ENCODE measurements at places on chromosomes 6 and 20.

DNA sequence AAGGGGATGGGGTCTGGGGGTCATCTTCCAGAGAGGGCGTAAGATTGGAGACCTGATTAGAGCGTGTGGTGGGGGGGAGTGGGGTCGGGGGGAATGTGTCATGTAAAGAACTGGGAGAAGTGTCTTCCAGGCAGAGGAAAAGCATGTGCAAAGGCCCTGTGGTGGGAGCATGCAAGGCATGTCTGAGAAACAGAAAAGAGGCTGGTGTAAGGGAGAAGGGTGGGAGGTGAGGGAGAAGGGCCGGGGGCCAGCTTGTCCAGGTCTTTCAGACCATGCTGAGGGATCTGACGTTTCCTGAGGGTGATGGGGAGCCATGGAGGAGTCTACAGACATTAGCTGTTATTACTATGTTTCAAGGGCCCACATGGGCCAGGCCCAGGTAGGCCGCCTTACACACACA is 30.4 kb upstream of the FKBP1A start:
- no peak for DNase-seq

- peak; percentile 72 for DNase-seq
Observed at GRCh38 chr6:41936073-41936837, 5.4 kb downstream of the CCND3 start.

- DNase-seq: no peak
Observed at GRCh38 chr6:34958734-34959133, 69.7 kb downstream of the ANKS1A start.

DNA sequence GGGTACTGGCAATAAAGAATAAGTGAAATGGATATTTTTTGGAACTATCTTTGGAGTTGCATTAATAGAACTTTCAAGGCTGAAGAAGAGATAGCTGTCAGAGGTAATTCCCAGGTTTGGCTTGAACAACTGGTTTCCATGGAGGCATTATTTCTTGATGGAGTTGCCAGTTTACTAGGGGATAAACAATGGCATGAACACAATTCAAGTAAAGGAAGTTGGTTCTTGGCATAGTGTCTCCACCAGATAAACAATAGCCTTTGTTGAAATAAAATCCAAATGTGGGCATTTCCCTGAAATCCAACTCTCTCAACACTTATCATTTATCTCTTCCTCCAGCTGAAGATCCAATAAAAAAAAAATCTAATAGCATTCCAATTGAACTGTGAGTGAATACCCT is 454.9 kb downstream of the C6orf118 start:
- DNase-seq: no peak

DNA sequence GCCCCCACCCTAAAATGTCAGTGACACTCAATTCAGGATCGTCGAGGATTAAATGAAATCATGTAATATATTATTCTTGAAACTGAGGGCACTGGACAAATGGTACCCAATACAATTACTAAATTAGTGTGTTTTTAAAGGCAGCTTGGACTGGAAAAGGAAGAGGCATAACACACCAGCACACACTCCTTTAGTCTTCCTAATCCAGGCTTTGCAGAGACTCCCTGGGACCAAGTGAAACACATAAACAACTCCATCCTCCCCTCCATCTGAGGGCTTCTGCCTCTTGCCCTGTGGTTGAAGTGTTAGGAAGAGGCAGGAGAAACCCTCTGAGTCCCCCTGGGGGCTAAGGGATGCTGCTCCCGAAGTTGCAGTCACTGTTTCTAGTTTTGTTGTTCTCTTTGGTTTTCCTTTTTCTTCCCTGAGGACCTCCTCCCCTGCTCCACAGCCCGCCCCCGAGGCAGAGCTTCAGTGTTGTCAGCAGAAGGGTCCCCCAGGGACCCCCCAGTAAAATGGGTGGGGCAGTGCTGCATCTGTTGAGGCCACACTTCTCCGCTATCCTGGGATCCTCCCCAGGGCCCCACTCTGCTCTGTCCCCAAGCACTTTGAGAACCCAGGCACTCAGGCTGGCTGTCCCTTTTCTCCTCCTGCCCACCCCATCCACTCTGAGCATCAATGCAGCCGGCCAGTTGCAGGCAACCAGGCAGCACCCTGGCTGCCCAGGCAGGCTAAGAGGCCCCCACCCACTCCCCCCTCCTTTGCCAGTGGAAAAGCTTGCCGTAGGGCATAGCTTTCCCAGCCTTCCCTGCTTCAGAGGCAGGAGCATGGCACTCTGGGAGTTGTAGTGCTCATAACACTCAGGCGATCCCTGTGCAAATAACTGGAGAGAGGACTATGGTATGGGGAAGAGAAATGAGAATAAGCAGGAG is 5.9 kb downstream of the TMEM63B start:
- no peak for DNase-seq

DNA sequence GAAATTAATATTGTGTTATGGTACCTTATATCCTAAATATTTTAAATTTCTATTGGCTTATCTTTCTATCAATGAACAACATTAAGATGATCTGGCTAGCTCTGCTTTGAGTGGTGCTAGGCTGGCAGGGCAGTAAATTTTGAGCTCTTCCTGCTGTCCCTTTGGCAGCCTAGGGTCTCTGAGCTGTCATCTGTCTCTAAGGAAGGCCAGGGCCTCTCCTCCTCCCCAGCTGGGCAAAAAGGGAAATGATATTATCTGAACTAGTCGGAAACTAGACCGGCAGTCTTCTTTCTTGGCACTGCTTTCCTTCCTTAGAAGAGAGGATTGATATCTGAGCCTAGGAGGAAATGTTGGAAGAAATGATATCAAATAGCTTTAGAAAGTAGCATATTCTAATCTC is 176.7 kb upstream of the BTBD3 start:
- no peak for DNase-seq

DNA sequence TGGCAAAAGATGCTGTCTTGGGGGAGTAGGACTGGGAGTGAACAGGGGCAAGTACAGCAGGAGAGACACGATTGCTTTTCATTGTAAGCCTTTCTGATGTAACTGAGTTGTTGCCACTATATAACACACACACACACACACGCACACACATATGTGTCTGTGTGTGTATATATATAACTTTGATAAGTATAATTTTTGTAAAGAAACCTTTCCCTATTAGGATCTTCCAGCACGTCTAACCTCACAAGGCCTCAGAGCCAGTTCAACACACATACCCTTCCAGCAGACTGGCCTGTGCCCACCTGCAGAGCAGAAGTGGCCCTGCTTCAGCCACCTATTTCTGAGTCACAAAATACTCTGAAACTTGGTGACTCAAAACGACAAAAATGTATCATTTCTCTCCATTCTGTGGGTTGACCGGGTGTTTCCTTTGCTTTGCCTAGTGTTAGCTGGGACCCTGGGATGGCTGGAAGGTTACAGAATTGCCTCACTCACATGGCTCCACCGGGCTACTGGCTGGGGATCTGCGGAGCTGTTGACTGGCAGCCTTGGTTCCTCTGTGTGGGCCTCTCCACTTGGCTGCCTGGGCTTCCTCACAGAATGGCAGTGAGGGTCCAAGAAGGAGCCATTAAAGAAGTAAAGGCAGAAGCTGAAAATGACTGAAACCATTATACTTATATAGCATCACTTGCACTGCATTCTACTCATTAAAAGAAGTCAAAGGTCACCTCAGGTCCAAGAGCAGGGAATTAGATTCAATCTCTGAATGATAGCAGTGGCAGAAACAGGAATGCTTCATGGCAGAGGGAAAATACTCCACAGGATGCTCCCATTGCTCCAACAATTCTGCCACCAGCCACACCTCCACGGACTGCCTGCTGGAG is 126.4 kb downstream of the BANF2 start:
- DNase-seq: no peak

DNA sequence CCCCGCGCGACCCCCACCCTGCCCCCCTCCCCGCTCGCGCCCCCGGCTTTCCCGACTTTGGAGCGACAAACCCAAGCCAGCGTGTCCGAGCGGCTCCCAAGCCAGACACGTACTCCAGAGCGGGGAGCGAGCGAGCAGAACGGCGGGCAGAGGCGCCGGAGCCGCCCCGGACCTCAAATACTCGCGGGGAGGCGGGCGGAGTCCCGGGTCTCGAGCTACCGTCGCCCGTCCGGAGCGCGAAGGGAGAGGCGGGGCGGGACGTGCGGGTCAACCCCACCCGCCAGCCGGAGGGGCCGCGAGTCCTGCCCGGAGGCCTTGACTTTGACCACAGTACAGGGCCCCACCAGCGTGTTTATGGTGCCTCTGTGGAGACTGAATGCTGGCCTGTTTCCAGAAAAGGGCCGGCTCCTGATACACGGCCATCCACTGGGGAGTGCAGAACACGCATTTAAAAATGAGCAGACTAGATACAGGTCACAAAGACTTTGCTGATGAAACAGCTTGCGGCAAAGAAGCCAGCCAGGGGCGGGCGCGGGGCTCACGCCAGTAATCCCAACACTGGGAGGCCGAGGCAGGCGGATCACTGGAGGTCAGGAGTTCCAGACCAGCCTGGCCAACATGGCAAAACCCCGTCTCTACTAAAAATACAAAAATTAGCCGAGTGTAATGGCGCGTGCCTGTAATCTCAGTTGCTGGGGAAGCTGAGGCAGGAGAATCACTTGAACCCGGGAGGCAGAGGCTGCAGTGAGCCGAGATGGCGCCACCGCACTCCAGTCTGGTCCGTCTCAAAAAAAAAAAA is at the start of gene SERPINB6:
TSS of gene SERPINB6 (minus strand) at position 148 of the 799 bp plus-strand sequence. CDS start 12,235 bp downstream, outside the sequence.
- DNase-seq: peak; percentile 57

GRCh38 chr6:107290491-107290890 is 168.9 kb downstream of the PDSS2 start:
- DNase-seq: no peak

- no peak for DNase-seq
Observed at GRCh38 chr20:4893709-4894108, 107.6 kb downstream of the SLC23A2 start.

DNA sequence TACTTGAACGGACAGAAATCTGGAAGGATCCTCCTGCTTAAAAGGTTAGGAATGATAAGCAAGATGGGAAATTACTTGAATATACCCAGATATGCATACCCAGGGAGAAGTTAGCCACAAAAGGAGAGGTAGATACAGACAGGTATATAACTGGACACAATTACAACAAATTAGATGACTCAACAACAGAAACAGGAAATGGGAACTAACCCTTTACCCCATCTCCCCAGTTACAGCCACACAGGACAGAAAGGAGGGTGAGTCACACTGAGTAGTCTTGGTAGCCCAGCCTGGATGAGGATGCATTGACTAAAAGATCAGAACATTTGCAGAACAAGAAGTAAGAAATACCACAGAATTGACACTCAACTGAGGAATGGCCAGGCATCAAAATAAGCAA is 61.2 kb downstream of the C6orf52 start:
- no peak for DNase-seq

GRCh38 chr6:83592770-83593394 is 80.5 kb downstream of the PRSS35 start:
- no peak for DNase-seq

DNA sequence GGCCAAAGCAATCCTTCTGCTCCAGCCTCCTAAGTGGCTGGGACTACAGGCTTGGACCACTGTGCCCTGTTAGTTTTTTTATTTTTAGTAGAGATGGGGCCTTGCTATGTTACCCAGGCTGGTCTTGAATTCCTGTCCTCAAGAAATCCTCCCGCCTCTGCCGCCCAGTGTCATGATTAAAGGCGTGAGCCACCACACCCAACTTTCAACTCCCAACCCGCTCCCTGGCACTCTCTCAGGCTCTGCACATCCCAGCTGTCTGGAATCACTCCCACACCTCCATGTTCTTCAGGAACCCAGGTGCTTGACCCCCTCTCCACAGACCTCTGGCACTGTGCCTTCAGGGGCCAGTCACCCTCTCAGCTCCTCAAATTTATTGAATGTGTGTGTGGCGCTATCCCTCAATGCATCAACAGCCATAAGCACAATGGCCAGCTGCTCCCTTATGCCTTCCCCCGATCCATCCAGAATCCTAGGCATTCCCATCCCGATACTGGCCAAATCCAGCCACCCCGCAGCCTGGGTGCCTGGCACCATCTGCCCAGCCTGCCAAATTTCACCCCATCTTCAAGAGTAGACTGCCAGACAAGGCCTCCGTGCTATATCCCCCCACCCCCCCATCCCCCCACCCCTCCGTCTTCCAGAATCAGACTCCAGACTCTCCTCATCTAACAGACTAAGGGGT is 647 bp upstream of the POU5F1 start:
- no peak for DNase-seq

DNA sequence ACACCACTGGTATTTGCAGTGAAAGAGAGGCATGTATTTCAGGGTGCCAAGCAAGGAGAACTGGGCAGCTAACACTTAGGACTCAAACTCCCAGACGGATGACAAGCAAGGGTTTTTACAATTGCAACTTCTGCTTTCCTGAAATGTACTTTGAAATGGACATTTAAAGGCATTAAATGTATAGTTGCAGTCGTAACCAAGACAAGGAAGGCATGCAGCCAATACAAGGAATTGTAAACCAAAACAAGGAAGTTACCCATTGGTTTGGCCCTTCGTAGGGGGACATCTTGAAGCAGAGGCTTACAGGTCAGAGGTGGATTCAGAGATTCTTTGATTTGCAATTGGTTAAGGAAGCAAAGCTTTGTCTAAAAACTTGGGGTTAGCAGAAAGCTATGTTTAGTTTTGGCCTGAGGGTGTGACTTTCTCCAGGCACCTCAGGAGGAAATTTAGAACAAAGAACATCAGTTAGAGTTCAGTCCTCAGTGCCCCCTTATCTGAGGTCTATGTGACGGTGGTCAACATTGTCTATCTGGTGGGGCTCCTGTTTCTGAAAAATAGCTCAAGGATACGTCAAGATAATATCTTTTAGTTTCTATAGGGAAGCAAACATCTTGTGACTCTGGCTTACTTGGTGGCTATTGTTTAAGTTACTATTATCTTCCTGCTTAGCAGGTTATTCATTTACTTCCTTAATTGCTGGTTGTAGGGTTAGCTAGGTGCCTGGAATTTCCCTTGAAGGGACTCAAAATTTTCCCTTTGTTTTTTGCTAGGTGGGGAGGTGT is 266.0 kb downstream of the CD83 start:
- DNase-seq: no peak

- no peak for DNase-seq
Observed at GRCh38 chr6:162719528-162719927, 8.0 kb downstream of the PRKN start.

DNA sequence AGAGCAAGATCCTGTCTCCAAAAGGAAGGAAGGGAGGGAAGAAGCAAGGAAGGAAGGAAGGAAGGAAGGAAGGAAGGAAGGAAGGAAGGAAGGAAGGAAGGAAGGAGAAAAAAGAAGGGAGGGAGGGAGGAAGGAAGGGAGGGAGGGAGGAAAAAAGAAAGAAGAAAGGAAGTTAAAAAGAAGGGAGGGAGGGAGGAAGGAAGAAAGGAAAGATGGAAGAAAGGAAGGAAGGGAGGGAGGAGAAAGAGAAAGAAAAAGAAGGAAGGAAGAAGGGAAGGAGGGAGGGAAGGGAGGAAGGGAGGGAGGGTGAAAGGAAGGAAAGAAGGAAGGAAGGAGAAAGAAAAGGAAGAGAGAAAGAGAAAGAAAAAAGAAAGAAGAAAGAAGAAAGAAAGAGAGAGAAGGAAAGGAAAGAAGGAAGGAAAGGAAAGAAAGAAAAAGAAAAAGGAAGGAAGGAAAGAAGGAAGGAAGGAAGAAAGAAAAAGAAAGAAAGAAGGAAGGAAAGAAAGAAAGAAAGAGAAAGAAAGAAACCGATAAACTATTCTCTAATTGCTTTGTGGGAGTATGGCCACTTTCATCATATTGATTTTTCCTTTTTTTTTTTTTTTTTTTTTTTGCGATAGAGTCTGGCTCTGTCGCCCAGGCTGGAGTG is 9.5 kb downstream of the HLA-DRA start:
- no peak for DNase-seq

- no peak for DNase-seq
Observed at GRCh38 chr6:53539561-53539960, 5.3 kb downstream of the GCLC start.

All from stimulated activated CD4-positive, alpha-beta T cell treated with anti-CD3 and anti-CD28 coated beads, Interleukin-2, amount 100 ng/mL, for 24 hours (primary cell).